ENCODE measurements at places on chromosomes 7 and 10.
A peak's percentile ranks its signal among the peaks of the same experiment; 100 is the strongest.

- DNase-seq, result no peak
These were observed 128.3 kb upstream of the ASAH2 start for GRCh38 chr10:50379616-50380015.

- DNase-seq, result no peak
These were observed 19.3 kb downstream of the MYO1G start for GRCh38 chr7:44959433-44959951.

DNA sequence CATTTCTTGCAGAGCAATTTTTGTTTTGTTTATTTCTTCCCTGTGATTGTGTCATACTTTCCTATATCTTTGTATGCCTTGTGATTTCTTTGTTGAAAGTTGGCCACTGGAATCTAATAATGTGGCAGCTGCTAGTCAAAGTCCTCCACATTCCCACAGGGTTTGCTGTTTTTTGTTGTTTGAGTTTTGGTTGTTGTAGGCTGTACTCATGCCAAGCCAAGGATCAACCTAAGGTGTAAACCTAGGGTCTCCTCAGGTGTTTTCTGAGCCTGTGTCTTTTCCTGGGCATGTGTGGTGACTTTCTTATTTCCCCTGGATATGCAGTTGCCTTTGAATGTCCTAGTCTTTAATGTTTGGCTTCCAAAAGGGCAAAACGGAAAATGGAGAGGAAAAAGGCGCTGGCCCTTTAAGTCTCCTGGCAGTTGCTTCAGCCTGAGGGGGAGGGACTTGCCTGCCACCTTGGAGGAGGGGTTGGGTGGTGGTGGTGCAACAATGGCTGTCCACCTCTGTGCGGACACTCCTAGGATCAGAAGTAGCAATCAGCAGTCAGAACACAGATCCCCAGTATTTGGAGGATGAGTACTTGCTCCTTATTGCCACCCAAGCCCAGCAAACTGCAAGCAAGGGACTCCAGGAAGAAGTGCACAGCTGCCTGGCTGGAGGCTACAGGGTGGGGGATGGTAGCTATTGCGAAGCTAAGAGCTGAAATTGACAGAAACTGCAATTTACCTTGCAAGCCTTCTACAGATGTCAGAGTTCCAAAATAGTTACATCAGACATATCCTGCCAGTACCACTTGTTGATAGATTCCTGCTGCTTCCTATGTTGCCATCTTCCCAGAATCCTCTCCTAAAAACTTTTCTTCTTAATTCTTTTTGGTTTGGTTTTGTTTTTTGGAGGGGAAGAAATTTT, 5.6 kb upstream of the ZNF518A start:
- no peak for DNase-seq

DNA sequence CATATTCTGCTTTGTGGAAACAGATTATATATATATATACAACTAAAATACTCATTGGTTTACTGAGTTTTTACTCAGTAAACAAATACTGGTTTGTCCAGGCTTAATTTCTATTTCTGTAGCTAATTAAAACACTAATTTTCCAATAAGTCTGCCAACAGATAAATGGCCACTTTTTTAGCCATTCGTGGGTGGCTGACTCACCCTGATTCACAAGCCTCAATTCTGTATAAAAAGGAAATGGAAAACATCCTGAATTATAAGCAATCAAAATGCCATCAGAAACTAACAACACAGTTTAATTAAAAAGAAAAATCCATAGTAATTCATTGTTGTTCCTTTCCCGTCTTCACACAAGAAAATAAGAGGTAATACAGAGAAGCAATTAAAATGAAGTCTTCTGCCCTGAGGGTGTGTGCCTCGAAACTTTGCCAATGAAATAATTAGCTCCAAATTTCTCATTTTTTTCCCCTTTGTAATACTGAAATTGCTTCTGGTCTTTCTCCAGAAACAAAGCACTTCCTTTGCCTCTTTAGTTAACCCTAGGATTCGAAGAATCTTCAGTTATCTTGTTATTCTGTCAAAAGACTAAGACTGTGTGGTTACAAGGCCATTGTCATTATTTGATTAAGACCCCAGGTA, 118.7 kb upstream of the PTN start:
- DNase-seq, result no peak

DNA sequence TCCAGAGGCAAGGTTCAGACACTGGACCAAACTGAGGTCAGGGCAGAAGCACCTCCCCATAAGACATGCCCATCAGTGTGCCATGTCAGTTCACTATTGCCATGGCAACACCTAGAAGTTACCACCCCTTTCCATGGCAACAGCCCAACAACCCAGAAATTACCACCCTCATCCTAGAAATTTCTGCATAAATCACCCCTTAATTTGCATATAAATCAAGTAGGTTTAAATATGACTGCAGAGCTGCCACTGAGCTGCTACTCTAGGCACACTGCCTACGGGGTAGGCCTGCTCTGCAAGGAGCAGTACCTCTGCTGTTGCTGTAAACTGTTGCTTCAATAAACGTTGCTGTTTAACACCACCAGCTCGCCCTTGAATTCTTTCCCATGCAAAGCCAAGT, 12.7 kb downstream of the STEAP2 start:
- no peak for DNase-seq

- no peak for DNase-seq
These were observed 287.7 kb downstream of the NRG3 start for GRCh38 chr10:82162549-82163195.

DNA sequence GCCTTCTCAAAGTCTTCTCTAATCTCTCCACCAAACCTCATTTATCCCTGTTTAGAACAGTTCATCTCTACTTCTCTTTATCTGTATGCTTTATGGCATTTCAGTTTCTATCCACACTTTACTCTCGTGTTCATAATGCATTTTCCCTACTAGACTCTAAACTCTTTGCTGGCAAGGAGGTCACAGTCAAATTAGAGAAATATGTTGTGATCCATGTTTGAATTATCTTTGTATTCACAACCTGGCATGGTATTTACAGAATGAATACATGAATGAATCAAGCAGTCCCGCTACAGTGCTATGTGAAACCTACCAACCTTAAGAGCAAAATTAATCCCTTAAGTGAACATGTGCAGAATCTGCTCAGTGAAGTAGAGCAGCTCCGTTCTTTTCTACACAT, 12.8 kb upstream of the YAE1 start:
- DNase-seq, result no peak

DNA sequence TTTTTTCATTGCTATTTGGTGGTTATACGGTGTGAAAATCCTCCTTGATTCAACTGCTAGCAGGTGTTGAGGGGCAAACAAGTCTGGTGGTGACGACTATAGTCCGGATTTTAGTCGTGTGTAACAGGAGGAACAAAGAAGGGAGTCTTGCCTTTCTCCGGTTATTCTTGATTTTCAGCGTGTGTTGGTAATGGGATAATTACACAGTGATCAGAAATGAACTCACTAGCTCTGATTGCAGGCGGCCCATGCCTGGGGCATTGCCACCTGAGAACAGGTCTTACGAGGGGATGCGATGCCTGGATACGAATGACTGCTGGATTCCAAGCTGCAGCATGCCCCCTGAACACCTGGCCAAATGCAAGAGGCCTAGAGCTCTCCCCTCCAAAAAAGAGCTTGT, 72.8 kb downstream of the CAMK1D start:
- no peak for DNase-seq

GRCh38 chr7:26684447-26684846, 179.9 kb downstream of the SKAP2 start:
- DNase-seq, result no peak

- DNase-seq, result no peak
These were observed 131.4 kb upstream of the BTBD16 start for GRCh38 chr10:122139627-122140170.

DNA sequence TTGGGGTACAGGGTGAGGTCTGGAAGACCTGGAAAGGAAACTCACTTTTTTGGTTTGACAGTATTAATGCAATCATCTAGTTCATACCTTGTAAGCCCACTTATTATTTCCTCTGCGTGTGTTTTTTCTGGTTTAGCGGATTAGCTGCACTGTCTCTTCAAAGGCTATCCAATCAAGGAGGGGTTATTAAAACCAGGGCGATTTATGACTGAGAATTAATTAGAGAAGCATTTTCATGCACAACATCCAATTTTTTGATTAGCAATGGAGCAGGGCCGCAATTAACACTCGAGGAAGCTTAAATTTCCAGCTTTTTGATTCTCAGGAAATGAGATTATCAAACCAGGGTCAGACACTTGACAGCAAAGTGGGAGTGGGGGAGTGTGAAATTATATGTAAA, 248.9 kb downstream of the EXOC4 start:
- DNase-seq, result no peak

DNA sequence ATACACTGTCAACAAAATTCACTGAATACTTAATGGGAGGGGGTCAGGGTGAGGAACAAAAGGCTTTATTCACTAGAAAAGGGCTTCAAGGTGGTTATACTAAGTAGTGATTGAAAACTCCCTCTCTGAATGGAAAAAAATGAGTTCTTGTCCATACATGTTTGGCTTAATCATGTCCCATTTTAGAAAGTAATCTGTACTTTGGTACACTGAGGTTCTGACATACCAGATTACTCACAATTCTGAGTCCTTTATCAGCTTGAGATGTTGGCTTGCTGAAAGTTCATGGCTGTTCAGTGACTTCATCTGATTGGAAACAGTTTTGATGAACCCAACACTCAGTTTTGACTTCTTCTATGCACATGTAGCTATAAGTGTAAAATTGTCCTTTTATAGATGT, 12.8 kb upstream of the NOBOX start:
- DNase-seq, result no peak

DNA sequence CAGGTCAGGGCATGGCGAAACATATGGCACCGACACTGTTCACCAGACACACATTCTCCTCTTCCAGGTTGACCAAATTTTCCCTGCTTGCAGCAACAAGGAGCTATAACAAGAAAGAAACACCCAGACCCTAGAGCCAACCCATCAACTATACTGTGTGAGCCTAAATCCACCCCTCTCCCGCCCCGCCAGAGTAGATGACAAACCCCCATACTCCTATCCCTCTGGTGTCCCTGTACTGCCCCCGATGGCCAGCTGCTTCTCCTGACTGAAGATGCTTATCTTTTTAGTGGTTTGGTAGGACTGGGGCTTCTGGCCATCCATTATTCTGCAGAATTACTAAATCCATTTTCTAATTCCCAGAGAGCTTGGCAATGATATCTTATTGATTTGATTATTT, 70.1 kb upstream of the EEPD1 start:
- DNase-seq, result no peak

DNA sequence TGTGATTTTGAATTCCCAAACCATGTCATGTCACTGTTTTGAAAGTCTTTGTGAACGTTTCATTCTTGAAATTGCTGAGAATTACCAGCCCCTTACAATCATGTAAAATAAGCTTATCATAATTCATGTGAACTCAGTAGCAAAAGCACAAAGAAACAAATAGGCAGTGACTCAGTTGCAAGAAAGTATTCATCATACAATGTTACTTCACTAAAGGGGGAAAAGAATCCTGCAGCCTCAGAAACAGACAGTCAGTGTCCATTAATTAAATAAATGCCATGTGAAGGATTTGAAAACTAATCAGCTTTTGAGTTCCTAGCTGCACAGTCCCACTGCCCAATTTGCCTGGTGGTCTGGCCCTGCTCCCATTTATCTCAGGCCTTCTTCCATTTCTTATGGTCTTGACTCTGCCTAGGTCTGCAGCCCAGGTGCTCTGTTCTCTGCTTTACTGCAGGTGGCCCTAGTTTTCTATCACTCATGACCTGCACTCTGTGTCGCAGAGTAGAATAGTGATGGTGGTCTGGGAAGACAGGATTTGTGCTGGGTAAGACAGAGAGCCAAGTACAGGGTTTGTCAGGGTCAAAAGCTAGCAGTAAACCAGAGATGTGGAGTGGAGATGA, 99.7 kb downstream of the PLCE1 start:
- DNase-seq, result no peak

- no peak for DNase-seq
These were observed 510.2 kb upstream of the ZWINT start for GRCh38 chr10:56871160-56871668.

- no peak for DNase-seq
These were observed 562.2 kb upstream of the FOXK1 start for GRCh38 chr7:4119848-4120247.

DNA sequence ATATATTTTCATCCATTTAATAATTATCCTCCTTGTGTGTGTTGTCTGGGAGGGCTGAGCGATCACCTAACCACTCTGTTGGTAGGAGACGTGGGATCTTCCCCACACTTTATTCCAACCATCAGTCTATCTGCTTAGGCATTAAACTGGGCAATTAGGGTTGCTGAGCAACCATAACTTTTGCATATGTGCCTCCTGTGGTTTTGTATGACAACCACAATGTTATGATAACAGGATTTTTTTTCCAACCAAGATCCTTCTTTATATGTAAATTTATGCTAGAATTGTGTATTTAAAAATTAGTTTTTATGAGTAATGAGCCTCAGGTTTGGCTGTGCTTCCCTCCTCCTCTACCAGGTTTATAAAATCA, 495.0 kb upstream of the MGMT start:
- no peak for DNase-seq

DNA sequence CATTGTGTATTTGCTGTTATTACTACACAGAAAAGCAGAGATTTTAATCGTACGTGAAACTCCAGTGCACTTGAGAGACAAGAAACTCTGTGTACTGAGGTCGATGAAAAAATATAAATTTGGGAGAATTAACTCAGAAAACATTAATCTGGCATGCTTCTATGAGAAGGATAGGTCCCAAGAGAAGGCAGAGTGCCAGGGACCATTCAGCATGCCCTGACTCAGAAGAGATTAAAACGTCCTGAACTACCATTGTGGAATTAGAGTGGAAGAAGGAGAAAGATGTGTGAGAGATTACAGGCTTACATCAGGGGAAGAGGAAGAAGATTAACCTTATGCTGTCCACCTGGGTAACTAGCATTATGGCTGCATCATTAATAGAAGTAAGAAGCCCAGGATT, 72.4 kb downstream of the REEP3 start:
- DNase-seq, result no peak

DNA sequence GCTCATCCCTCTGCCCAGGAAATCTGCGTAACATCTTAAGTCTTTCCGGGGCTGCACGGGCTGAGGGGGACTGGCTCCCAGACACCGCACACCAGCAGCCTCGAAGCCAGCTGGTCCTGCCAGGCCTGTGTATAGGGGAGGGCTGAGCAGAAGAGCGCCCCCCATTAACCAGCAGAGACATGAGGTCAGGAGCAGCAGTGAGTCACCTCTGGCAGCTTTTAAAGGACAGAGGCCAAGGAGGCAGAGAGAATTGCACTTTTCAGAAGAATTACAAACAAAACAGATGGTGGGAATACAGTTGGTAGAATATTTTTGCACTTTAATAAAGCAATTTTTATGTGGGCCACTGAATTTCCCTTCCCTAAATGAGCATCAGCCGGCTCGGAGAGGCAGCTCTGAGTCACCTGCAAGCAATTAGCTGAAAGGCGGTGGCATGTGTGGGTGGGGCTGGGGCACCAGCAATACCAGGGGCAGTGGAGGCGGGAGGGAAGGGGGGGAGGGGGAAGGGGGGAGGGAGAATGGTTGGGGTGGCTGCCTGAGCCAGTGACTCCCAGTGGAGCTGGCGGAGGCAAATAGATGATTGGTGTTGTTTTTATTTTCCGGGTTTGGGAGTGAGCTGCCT, 39.1 kb downstream of the GOLGA7B start:
- DNase-seq, result peak; percentile 26

- DNase-seq, result no peak
These were observed 73.9 kb downstream of the IGF2BP3 start for GRCh38 chr7:23396222-23397015.
